ENCODE measurements at places on chromosomes 7 and 10. TPM values are rescaled to one million over a fixed set of nuclear protein-coding genes. Genes with fewer than 3 reads are reported as not detected.

GRCh38 chr7:123690550-123690949 lies 34.9 kb downstream of the LMOD2 start:
- no peak for DNase-seq

DNA sequence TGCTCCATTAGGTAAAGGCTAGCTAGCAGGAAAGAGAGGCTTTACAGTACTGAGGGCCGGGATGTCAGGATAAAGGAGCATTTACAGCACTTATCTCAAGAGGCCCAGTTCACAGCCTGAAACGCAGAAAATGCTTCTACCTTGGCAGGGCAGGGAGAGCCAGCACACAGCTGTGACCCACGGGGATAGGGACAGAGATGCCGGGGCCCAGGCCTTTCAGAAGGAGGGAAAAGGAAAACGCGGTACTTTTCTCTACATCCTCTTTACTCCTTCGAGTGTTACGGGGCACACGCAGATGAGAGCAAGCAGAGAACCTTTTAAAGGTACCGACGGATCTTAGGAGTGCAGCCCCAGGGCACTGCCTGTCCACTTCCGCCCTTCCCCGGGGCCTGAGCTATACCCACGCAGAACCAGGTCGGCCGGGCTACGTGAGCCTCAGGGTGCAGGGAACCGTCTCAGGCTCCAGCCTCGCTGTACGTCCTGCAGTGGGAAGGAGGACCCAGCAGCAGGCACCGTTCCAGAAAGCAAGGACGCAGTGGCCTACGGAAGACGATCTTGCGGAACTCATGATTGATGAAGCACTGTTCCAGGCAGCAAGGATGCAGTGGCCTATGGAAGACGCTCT lies 232.3 kb downstream of the ELFN1 start:
- DNase-seq = no peak

DNA sequence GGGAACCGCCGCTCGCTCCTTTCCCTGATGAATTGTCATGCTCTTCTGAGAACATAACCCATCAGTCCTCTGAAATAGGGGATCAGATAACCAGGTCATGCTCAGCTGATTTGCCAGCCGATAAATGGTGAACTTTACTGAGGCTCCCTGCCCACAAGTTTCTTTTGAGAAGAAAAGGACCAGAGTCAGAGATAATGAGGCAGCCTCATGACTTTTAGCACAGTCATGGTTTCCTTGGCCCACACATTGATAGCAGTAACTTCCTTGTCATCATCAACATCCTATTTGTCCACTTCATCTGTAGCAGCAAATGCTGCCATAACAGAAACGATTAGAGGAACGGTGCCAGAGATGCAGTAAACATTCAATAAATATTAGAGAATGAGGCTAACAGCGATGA lies 509.0 kb downstream of the GATA3 start:
- no peak for DNase-seq

DNA sequence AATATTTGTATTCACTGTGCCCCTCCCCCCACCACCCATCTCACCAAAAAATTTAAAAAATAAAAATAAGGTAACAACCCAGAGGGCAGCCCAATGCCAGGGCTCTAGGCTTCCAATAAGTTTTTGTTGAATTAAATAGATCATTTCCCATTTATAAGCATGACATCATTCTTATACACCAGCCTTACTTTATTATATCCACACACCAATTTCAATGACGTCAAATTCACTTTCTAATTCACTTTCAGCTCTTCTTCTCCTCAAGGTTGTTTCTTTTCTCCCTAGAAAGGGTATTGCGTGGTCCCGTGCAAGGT lies 1.2 kb upstream of the DKK1 start:
- DNase-seq = no peak

- DNase-seq = no peak
Observed at GRCh38 chr7:147013825-147014224, 897.2 kb downstream of the CNTNAP2 start.

- no peak for DNase-seq
Observed at GRCh38 chr7:144528536-144529045, 125.1 kb upstream of the NOBOX start.

Gene NANOS1
- total RNA-seq = 5.2 TPM
